Activated naive CD8-positive, alpha-beta T cell treated with anti-CD3 and anti-CD28 coated beads for 36 hours (primary cell): ENCODE measurements at places on chromosomes 6 and 20.

DNA sequence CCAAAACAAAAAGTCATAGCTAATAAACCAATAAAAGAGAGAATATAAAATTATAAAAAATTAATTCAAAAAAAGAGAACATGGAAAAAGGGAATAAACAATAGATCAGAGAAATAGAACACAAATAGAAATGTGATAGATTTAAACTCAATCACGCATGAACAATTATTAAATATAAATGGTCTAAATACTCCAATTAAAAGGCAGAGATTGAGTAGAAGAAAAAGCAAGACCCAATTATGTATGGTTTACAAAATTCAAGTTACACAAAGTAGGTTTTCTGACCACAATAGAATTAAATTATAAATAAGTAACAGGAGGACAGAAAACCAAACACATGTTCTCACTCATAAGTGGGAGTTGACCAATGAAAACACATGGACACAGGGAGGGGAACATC lies 36.4 kb upstream of the MAN1A1 start:
- H3K36me3 ChIP-seq, result peaks cover 12% of the 10 kb centered on the region
- H3K4me3 ChIP-seq, result no peak overlapping the region
- no peak for DNase-seq
- no peak overlapping the region for H3K27ac ChIP-seq
- H3K4me1 ChIP-seq, result no peaks in the 10 kb centered on the region

DNA sequence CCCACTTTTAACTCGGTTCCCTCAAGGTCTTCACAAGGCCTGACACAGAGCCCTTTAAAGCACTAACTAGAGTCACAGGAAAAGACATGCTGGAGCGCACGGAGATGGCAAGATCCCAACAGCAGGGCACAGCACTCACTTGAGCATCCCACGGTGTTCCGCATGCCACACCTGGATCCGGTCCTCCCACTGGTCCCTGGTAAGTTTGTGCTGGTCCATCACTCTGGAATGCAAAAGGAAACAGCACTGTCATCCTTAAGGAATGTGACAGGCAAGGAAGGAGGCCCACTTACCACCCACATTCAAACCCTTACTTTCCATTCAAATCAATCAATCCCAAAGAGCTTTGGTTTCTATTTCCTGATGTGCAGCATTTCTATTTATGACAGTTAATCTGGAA lies 34.7 kb downstream of the EZR start:
- no peak overlapping the region for H3K27ac ChIP-seq
- peaks cover 23% of the 10 kb centered on the region for H3K4me1 ChIP-seq
- no peak for DNase-seq
- peaks cover 56% of the 10 kb centered on the region for H3K36me3 ChIP-seq
- H3K27me3 ChIP-seq, result no peaks in the 10 kb centered on the region

- no peaks in the 10 kb centered on the region for H3K4me1 ChIP-seq
- no peaks in the 10 kb centered on the region for H3K36me3 ChIP-seq
- peaks cover 26% of the 10 kb centered on the region for H3K27me3 ChIP-seq
- DNase-seq, result no peak
Measured at GRCh38 chr6:112203577-112204349, 50.6 kb downstream of the LAMA4 start.

GRCh38 chr20:5065166-5065878 lies 54.4 kb downstream of the PCNA start:
- H3K27ac ChIP-seq, result no peak overlapping the region
- no peaks in the 10 kb centered on the region for H3K36me3 ChIP-seq
- H3K4me3 ChIP-seq, result no peak overlapping the region
- DNase-seq, result no peak

GRCh38 chr20:53926428-53927028 lies 143.9 kb downstream of the BCAS1 start:
- no peak for DNase-seq
- no peaks in the 10 kb centered on the region for H3K36me3 ChIP-seq
- no peaks in the 10 kb centered on the region for H3K27me3 ChIP-seq
- H3K27ac ChIP-seq, result peak overlapping the region; percentile 46
- peaks cover 42% of the 10 kb centered on the region for H3K4me1 ChIP-seq

DNA sequence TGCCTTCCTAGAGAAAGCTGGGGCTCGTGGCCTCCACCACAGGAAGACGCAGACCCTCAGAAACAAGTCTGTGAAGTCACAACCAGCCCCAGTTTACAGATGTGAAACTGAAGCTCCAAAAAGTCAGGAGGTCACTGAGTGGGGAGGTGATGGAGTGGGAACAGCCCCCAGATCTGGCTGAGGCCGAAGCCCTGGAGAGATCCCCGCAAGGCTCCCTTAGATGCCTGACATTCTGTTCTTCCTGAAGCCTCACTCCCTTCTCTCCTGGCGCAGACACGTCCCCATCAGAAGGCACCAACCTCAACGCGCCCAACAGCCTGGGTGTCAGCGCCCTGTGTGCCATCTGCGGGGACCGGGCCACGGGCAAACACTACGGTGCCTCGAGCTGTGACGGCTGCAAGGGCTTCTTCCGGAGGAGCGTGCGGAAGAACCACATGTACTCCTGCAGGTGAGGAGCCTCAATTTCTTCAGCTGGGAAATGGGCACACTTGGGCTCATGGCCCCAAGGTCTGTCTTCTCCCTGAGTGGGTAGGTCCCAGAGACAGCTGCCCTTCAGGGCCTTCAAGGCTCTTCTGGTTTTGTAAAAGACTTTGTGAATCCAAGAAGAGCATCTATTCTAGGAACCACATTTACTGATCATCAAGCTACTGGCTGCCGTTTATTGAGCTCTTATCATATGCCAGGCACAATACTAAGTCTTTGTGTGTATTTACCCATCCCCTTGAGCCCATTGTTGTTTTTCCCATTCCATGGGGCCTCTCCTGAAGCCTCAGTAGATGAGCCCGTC lies 50.5 kb downstream of the HNF4A start:
- no peak overlapping the region for H3K4me3 ChIP-seq
- no peak overlapping the region for H3K27ac ChIP-seq
- H3K36me3 ChIP-seq, result no peaks in the 10 kb centered on the region
- no peak for DNase-seq
- H3K27me3 ChIP-seq, result no peaks in the 10 kb centered on the region

GRCh38 chr6:100695445-100695844 lies 185.7 kb downstream of the ASCC3 start:
- no peak overlapping the region for H3K27ac ChIP-seq
- H3K4me1 ChIP-seq, result no peaks in the 10 kb centered on the region
- no peak overlapping the region for H3K4me3 ChIP-seq
- no peaks in the 10 kb centered on the region for H3K27me3 ChIP-seq
- H3K36me3 ChIP-seq, result peaks cover 16% of the 10 kb centered on the region

- no peak for DNase-seq
- no peak overlapping the region for H3K4me3 ChIP-seq
- H3K4me1 ChIP-seq, result peaks cover 28% of the 10 kb centered on the region
- H3K27me3 ChIP-seq, result no peaks in the 10 kb centered on the region
Measured at GRCh38 chr20:57482148-57482547, 42.8 kb downstream of the CTCFL start.

GRCh38 chr6:17551383-17551958 lies 48.6 kb upstream of the FAM8A1 start:
- H3K36me3 ChIP-seq, result no peaks in the 10 kb centered on the region
- no peaks in the 10 kb centered on the region for H3K4me1 ChIP-seq
- no peak for DNase-seq
- H3K4me3 ChIP-seq, result no peak overlapping the region
- H3K27me3 ChIP-seq, result peaks cover 13% of the 10 kb centered on the region

GRCh38 chr20:57773059-57773815 lies 63.4 kb upstream of the PMEPA1 start:
- H3K4me3 ChIP-seq, result no peak overlapping the region
- H3K27ac ChIP-seq, result no peak overlapping the region
- no peaks in the 10 kb centered on the region for H3K36me3 ChIP-seq
- H3K27me3 ChIP-seq, result no peaks in the 10 kb centered on the region
- H3K4me1 ChIP-seq, result peaks cover 6% of the 10 kb centered on the region
- DNase-seq, result no peak

DNA sequence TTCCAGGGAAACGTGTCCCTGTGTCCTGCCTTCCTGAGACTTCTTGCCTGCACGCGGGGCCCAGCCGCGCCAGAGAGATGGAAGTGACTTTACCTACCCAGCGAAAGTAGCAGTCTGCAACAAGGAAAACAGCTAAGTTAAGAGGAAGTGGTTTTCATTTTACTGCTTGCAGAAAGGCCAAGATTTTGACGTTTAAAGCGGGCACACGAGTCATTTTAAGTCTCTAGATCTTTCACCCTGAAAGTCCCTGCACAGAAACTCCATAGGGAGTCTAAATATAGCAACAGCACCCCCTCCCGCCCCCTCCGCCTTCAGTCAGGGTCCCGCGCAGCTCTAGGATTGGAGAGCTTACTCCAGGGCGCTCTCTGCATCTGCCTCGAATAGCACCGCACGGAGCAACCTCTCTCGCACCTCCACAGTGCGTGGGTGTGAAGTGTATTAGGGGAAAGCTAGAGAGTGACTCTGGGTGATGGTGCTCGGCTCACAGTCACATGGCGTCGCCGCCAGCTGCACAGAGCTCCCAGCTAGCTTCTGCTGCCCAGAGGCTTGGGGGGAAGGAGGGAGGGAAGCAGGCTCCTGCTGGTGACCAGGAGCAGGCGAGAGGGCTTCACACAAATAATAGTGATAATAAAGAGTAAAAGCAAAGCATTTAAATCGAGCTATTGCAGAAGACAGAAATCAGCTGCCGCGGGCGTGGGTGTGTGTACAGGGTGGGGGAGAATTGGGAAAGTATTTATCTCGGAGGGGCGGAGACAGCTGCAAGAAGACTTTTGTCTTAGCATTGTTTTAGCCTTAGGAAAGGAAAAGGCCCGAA lies 1.8 kb upstream of the KCNQ5 start:
- H3K4me3 ChIP-seq, result peak overlapping the region; percentile 95
- H3K36me3 ChIP-seq, result peaks cover 9% of the 10 kb centered on the region
- H3K27ac ChIP-seq, result peak overlapping the region; percentile 99
- H3K27me3 ChIP-seq, result no peaks in the 10 kb centered on the region
- peaks cover 50% of the 10 kb centered on the region for H3K4me1 ChIP-seq
- peak; percentile 91 for DNase-seq

GRCh38 chr6:31784098-31784925 lies 7.2 kb upstream of the VWA7 start:
- peaks cover 2% of the 10 kb centered on the region for H3K4me1 ChIP-seq
- peak overlapping the region; percentile 16 for H3K27ac ChIP-seq
- H3K36me3 ChIP-seq, result peaks cover 38% of the 10 kb centered on the region
- DNase-seq, result no peak

- no peak overlapping the region for H3K27ac ChIP-seq
- DNase-seq, result no peak
- H3K4me1 ChIP-seq, result no peaks in the 10 kb centered on the region
- no peaks in the 10 kb centered on the region for H3K27me3 ChIP-seq
Measured at GRCh38 chr20:15065794-15066193, 728.4 kb upstream of the FLRT3 start.

DNA sequence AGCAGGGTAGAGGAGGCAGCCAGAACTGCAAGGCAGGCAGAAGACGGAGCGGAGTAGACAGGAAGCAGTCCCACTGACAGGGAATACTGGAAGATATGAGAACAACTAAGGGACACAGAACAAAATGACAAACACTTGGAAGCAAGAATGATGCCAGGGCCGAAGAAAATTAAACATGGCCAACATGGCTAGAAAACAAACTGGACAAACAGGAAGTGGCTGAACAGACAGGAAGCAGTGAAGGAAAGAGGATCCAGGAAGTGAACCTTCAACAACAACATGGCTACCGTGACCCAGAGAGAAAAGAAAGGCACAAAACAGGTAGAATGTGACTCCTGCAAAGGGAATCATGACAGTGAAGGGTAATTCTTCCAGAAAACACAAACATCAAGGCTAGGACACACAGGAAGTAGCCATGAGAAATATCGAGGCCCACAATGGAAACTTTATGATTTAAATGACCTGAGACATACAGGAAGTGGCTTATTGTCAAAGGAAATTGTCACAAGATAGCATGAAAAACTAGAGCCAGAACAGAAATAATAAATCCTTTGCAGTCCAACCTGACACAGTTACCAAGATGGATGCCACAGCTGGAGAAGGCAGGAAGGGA lies 9.1 kb downstream of the COL11A2 start:
- H3K27me3 ChIP-seq, result no peaks in the 10 kb centered on the region
- H3K4me3 ChIP-seq, result peak overlapping the region; percentile 65
- H3K4me1 ChIP-seq, result peaks cover 14% of the 10 kb centered on the region
- no peak for DNase-seq
